Stimulated activated CD8-positive, alpha-beta memory T cell treated with anti-CD3 and anti-CD28 coated beads, Interleukin-7, amount 100 ng/mL, for 1 hour (primary cell): ENCODE measurements at places on chromosomes 12 and 14.

DNA sequence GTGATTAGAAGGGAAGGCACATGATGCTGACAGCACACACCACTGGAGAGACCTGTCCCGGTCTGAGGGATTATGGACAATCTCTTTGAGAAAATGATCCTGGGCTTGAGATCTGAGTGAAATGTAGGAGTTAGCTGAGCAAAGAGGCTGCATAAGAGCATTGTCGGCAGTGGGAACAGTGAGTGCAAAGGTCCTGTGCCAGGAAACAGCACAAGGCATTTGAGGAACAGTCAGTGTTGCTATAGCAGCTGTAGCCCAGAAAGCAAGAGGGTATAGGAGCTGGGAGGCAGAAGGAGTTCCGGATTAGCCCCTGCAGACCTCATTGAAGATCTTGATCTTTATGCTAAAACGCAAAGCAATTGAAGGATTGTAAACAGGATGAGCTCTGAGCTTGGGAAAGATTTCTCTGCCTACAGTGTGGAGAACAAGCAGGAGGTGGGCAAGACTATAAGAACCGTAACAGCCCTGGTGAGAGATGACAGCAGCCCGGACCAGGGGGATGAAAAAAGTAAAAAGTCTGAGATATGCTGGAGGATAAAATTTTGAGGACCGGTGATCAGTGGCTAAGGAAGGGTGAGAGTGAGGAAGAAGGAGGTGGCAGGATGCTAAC is 28.5 kb downstream of the CFL2 start:
- no peak for DNase-seq

DNA sequence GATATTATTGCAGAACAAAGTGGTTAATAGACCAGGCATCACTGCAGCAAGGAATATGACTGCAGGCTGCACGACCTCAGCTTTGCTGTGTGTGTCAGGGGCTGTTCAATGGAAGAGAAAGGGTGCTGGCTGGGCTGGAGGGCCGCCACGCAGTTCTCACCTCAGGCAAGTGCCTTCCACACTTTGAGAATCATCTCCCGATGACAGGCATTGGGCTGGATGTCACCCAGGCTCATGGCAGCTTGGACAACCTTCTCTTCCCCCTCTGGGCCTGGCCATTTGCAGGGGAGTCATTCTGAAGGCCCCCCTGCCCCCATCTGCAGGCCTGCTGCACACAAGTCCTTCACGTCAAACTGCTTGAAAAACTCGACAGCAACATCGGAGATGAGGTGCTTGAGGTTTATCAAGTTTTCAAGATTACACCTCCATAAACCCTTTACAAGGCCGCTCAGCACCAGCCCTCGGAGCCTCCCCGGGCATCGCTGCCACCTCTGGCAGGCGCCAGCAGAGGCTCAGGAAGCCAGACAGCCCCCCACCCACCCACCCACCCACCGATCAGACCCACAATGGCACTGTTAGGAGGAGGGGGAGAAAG is 165.9 kb upstream of the GSC start:
- DNase-seq = no peak

GRCh38 chr12:91978143-91978542 is 167.5 kb downstream of the BTG1 start:
- no peak for DNase-seq

DNA sequence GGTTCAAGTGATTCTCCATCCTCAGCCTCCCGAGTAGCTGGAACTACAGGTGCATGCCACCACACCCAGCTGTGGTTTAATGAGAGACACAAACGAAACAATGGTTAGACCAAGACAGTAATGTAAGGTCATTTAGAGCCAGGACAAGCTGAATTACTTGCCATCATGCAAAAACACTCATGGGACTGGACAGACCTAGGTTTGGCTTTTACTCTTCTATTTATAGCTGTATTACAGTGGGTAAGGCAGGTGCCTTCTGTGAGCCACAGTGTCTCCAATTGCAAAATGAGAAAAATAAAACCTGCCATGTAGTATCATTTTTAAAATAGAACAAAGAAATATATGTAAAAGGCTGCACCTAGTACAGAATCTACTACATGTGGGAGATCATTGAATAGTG is 513.2 kb downstream of the NELL2 start:
- no peak for DNase-seq

GRCh38 chr14:70651522-70651921 is 9.8 kb downstream of the TTC9 start:
- no peak for DNase-seq

DNA sequence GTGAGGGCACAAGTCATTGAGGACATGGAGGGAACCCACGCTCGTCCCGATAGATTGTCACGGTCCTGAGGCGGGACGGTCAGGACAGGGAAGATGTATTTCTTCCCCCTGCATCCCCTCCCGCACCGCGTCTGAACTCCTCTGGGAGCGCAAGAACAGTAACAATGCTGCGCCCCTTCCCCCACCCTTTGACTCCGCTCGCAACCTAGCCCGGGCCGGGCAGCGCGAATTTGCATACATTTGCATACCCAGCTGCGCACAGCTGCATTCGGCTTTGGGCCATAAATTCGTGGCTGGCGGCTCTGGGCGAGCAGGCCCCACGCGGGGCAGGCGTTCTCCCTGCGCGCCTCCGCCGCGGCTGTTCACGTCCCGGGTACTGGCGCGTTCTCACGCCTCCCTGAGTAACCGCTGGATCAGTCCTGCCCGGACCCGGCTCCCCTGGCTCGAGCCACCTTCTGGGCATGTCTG is 29.0 kb upstream of the SMUG1 start:
- DNase-seq = no peak

- no peak for DNase-seq
These were observed 25.1 kb downstream of the ANKS1B start for GRCh38 chr12:99959549-99960170.

DNA sequence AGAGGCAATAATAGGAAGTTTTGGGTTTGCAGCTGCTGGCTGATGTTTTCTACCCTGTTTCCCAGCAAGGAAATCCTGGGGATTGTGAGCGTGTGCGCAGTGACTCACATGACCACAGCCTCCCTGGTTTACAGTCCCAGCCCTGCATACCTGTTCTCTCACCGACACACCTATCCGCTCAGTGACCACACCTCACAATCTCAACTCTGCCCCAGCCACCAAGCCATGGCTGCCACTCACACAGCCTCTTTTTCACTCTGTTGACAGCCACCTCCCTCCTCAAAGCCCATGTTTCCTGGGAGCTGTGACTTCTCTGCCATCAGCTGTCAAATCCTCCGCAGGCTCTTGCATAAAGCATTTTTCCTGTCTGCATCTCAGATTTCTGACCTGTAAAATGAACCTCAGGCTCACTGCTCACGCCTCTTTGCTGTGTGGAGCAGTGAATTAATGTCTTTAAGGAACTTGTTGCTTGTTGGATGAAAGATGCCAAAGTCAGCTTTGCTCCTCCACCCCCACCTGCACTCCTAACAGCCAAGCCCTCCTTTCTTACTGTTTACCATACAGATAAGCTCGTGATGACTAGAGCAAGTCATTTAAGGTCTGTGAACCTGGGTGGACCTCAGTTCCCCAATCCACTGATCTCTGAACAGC is 43.5 kb downstream of the B4GALNT3 start:
- DNase-seq = no peak

GRCh38 chr14:78512021-78512420 is 341.8 kb downstream of the NRXN3 start:
- no peak for DNase-seq

DNA sequence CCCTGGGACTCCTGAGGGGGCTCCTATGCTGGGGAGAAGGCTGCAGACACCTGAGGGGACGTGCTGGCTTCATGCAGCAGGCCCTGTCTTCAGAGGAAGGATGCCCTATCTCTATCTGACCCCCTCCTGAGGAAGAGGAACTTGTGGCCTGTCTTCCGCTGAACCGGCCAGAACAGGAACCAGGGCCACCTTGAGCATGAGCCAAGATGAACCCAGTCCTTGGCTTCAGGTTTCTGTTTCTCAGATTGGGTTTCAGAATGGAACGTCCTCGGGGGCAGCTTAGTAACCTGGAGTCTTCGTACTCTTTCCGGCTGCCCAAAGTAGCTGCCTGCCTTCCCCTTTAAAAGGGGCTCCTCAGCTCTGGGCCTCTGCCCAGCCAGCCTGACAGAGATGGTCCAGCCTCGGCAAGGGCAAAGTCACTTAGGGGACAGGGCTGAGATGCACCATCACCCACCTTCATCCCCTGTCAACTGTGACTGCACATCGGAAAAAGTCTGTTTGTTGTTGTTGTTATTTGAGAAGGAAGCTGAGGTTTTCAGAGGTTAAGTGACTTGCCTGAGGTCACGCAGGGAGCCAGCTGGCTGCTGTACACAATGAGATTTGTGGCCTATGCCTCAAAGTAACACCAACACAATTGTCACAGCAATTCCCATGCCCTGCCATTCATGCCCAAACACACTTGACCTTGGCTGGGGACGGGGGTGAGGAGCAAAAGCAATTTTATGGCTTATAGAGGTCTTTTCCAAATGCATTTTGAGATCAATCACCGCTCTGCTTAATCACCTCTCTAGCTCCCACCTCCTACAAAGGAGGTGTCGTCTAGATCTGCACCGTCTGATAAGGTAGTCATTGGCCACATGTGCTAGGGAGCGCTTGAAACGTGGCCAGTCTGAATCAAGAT is 13.4 kb downstream of the ASB2 start:
- DNase-seq = peak; percentile 19

GRCh38 chr12:44287545-44287944 is 451.7 kb downstream of the TMEM117 start:
- DNase-seq = no peak

GRCh38 chr12:132148368-132149045 is 4.2 kb downstream of the NOC4L start:
- no peak for DNase-seq

GRCh38 chr14:74438351-74438915 is 12.4 kb upstream of the SYNDIG1L start:
- no peak for DNase-seq

GRCh38 chr12:101779200-101779599 is 39.9 kb upstream of the SYCP3 start:
- DNase-seq = no peak

GRCh38 chr12:66196806-66197205 is 7.8 kb downstream of the IRAK3 start:
- no peak for DNase-seq

DNA sequence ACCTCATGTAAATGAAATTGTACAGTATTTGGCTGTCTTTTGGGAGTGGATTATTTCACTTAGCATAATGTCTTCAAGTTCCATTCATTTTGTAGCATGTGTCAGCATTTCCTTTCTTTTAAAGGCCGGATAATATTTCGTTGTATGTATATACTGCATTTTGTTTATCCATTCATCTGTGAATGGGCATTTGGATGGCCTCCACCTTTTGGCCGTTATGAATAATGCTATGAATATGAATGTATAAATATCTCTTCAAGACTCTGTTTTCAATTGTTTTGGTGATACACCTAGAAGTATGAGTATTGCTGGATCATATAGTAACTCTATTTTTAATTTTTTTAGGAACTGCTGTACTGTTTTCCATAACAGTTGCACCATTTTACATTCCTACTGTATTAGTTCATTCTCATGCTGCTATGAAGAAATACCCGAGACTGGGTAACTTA is 164.9 kb downstream of the DYRK2 start:
- DNase-seq = no peak

DNA sequence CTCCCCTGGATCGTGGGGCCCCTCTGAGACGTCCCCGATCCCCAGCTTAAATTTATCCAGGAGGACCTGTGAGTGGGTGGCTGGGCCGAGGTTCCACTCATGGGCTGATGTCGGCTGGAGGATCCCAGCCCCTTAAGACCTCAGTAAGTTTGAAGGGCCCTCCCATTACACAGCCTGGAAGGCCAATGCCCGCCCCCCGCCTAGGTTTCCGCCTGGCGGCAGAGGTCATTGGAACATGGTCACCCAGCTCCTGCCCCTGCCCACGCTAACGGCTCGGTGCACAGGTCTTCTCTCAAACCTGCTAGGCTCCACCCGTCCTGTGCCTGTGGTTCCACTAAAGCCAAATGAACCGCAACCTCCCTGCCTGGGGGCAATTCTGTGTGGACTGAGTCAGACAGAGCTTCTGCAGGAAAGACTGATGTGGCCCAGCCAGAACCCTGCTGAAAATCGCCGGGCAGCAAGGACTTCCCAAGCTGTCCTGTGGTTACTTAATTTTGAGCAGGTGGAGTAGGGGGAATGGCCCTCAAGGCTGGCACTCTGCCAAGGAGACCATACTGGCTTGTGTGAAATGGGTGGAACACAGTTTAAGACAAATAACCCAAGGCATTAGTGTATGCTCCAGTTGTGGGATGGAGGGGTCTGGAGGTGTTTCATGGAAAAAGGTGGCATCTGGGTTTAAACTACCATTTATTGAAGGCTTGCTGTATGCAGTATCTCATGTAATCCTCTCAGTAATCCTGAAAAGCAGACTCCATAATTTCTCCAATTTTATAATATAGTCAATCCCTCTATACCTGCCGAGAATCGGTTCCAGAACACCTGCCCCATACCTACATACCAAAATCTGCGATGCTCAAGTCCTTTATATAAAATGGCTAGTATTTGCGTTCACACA is 903 bp upstream of the NT5DC3 start:
- peak; percentile 11 for DNase-seq

DNA sequence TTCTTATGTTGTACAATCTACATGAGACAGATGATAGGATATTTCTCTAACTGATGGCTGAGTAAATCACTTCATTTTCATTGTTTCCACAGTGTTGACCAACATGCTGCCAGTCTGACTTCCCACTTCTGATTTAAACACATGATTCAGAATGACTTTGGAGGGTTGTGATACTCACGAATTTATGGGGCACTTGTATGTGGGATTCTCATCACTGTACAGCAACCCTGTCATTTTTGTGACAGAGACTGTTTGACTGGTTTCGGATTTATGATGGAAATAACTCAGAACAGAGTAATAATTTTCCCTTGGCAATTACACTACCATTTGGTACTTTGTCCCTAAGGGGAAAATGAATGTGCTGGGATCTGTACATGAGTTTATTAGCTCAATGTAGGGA is 333.8 kb downstream of the TRHDE start:
- no peak for DNase-seq

DNA sequence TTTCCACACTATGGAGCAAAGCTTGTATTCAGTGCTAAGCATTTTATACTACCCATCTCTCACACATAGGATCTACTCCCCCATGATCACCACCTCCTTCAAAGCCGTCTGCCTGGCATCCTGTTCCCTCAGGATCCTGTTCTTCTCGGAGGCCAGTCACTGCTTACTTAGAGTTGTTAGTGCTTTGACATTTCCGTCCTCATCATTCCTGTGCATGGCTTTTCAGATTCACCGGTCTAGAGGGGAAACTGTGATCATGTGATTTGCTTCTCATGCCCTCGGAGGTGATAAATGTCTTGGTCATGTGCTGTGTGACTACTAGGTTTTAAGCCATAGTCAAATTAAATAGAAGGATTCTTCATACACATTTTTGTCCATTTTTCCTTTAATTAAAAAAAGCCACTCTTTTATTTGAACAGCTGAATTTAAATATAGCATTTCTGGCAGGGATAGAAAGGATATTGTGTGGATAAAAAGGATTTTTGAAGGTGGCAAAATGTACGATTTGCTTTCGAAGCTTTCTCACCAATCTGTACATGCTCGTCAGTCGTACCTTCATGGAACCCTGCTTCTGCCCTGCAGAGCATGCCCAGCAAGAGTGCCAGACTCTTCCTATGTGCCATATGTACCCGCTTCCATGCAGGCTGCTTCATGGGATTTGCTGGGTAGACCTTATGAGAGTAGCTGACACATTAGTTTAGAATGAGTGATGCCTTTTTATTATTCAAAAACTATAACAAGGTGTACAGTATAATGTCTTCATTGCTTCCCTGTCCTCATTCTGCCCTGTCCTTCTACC is 53.3 kb downstream of the BMAL2 start:
- DNase-seq = no peak
